ENCODE measurements at places on chromosomes 2 and 18.

DNA sequence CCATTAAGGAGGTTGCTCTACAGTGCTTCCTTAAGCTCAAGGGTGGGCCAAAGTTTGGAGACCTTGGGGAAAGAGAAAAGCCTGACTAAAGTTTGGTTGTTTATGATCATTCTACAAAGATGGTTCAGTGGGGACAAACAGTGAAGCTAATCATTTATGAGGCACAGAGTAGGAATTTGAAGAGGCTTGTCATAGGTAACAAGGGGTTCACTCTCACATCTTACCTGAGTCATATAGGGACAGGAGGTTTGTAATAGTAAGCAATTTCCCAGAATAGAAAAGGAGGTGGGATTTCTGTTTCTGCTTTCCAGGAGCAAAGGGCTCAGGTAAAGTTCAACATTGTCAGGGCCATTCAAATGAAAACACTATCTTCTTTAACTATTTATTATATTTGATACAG is 787.9 kb downstream of the CPS1 start:
- no peak for DNase-seq

GRCh38 chr2:80014637-80015036 is 289.9 kb downstream of the LRRTM1 start:
- DNase-seq = no peak

DNA sequence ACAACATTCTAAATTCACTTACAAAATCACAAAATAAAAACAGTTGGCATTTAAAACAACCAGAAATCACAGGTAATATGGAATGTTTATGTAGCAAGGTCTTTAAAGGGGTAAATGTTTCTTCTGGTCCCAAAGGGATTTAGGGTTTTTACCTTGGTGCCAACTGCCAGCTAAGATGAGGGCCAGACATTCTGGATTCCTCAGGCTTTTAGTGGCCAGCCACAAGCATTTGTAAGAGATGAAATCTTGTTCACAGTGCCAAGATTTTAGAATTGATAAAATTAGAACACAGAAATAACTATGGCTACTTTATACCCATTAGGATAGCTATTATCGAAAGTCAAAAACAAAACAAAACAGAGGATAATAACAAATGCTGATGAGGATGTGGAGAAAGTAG is 60.4 kb upstream of the CDKL4 start:
- DNase-seq = no peak

GRCh38 chr2:10221976-10222870 is 80.5 kb upstream of the HPCAL1 start:
- DNase-seq = no peak

DNA sequence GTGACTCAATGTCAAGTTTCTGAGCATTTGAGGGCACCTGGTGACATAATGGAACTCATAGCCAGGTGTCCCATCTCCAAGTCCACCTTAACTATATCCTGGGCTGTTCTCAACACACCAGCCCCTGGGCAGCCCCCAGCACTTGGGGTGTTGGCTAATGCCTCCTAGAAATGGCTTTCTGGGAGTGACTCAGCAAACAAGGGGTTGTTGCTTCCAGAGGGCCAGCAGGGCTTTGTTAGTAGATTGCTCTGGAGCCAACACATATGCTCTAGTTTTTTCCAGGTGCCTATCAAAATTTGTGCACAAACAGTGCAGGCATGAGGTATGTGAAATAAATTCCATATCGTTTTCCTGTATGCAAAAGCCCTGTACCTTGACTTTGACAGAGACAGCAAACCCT is 448.4 kb downstream of the SLC4A3 start:
- DNase-seq = no peak

- DNase-seq = no peak
Measured at GRCh38 chr2:151344906-151345305, 12.5 kb upstream of the TNFAIP6 start.

GRCh38 chr2:86235196-86235980 is 36.1 kb downstream of the MRPL35 start:
- no peak for DNase-seq
